ENCODE measurements at places on chromosomes 6 and 20.

DNA sequence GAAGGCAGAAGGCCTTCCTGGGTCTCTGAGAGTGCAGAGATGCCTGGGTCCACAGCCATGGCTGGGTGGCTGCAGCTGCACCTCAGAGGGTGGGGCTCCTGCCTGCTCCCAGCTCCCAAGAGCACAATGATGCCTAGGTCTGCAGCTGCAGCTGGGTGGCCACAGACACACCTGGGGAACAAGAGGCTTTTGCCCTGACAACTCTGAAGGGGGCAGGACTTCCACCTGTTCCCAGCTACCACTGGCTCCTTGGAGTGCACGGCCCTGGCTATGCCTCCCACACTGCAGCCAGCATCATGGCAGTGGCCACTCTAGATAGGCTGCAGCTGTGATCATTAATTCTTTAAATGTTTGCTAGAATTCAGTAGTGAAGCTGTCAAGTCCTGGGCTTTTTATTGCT, 511.3 kb downstream of the ADGRB3 start:
- no peak for DNase-seq

DNA sequence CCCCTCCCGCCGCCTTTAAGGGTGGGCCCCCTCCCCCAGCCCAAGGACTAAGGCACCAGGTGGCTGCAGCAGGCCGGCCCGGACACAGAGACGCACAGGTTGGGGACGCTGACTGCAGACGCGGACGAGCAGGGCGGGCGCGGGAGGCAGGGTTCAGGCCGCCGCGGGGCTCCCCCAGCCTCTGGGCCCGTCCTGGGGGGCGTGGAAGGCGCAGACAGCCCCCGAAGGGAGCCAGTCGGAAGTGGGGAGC, 9.3 kb downstream of the DUSP15 start:
- no peak for DNase-seq

- DNase-seq: no peak
These were observed 81.6 kb downstream of the OLIG3 start for GRCh38 chr6:137412562-137412961.

DNA sequence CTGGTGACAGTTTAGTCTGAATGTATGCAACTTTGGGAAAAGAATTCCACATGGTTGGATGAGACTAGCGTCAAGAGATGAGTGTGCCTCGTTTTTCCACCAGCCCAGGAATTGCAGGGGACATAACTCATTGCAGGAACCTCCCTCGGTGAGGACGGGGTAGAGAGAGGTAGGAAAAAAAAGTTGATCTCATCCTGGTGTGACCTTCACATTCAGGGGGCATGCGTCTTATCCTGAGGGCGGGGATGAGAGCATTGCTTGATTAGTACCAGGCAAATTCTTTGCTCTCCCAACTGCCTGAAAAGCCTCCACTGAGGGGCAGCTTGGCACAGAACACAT, 11.8 kb downstream of the TLDC2 start:
- DNase-seq: no peak

DNA sequence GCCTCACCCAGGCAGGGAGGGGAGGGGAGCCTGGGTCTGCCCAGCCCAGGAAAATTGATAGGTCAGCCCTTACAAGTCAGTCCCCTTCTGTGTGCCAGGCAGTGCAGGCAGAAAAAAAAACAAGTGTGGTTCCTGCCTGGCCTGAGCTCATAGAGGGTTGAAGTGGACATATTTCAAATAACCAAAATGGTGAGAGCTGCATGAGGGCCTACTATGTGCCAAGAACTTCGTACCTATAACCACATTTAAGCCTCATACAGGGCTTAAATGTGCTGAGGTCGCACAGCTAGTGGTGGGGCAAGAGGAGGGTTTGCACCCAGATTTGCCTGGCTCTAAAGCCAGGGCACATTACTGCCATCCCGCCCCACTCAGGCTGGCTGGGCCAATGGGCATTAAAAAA, 6.9 kb upstream of the NOL4L start:
- no peak for DNase-seq

DNA sequence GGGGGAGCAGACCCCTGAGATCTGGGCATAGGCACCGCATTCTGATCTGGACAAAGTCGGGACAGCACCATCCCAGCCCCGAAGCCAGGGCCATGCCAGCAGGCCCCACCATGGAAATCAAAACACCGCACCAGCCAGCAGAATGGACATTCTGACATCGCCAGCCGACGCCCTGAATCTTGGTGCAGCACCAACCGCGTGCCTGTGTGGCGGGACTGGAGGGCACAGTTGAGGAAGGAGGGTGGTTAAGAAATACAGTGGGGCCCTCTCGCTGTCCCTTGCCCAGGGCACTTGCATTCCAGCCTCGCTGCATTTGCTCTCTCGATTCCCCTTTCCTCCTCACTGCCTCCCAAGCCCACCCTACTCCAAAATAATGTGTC, 2.0 kb downstream of the NNAT start:
- DNase-seq: no peak

DNA sequence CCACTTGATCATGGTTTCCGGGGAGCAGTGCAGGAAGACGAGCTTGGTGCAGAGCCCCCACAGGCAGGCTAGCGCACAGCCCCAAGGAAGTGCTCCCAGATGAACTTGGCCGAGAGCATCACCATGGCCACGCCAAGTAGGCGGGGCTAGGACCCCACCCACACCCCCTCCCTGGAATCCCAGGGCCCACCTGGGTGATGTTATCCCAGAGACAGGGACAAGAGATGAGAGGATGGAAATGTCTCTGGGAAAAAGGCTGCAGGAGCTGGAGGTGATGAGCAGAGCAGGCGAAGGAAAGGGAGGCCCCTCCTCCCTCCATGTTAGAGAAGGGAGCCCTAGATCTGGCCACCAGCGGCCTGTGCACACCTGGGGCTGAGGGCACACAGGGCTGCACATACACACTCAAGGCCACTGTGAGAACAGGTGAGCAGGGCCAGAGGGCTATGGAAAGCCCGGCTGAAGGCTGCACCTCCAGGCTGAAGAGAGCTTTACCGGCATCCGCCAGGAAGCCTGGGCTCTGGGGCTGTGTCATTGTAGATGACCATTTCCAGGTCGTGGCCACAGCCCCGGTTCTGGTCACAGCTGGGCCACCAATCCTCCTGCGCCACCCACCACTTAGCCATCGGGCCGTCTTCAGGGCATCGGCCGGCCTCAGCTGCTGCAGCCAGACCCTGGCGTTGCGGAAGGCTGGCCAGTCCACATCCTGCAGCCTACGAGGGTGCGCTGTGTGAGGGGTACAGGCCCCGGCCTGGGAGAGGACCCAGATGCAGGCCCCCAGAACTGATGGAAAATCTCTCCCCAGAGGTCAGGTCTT, 24.9 kb downstream of the NPEPL1 start:
- no peak for DNase-seq

GRCh38 chr6:85015396-85015990, 251.1 kb upstream of the TBX18 start:
- DNase-seq: peak; percentile 14

GRCh38 chr6:147950623-147950987, 392.0 kb upstream of the SASH1 start:
- DNase-seq: no peak

GRCh38 chr20:46255440-46256104, 52.7 kb downstream of the CDH22 start:
- no peak for DNase-seq

DNA sequence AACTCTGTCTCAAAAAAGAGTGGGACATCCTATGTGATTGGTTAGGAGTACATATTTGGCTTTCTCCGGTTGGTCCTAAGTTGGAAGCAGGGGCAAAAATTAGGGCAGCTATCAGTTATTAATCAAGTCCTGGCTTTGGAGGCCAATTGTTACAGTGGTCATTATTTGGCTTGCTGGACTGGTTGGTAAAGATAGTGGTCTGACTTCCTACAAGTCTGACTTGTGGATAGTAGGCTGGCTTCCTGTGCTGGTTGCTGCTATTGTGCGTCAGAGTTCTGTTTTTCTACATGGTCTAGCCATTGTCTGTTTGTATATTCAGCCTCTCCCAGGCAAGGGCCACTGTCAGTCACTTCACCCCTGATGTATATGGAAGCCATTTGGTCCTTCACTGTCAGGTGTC, 7.0 kb downstream of the ACOT8 start:
- no peak for DNase-seq

- DNase-seq: no peak
These were observed 123.0 kb downstream of the JARID2 start for GRCh38 chr6:15368873-15369272.

GRCh38 chr20:58763076-58763475, 70.5 kb downstream of the NPEPL1 start:
- DNase-seq: no peak

DNA sequence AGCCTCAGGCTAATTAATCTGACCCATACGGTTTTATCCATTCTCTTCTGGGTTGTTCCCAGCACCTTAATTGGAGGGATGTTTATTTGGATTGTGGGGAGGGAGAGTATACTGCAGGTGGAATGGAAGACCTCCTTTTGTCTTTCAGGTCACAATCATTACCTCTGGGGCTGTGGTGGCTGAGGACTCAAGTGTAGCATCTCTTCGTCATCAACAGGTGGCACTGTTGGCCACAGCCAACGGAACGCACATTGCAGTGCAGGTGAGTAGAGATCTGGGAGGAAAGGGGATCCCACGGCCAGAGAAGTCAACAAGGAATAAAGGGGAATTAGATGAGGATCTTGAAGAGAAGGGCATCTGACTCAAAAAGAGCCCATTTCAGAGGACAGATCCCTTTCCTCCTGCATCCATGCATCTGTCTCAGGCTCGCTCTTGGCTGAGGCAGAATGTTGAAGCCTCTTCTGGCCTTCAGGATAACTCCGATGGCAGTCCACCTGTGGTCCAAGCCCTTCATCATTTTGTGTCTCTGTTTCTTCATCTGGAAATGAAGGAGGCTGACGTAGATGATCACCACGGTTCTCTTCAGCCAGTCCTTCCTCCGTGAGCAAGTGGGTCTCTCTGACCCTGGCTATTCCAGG, 3.2 kb upstream of the DEF6 start:
- DNase-seq: no peak

GRCh38 chr6:119027465-119027864, 51.0 kb downstream of the FAM184A start:
- DNase-seq: no peak

DNA sequence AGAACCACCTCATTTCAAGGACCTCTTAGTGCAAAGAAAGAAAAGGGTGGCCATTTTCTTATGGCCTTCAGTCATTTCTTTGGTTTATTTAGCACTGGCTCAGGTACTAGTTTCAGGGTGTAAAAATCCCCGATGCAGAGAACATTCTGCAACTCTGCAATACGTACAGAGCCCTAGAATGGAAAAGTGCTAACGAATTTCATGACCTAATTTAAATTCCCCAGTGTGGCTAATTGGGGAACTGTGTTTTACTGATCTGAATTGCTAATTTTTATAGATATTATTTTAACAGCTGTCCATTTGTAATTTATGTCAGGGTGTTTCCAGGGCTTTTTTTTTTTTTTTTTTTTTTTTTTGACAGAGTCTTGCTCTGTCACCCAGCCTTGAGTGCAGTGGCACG, 160.7 kb downstream of the UST start:
- DNase-seq: no peak

- no peak for DNase-seq
These were observed 87.6 kb upstream of the RSPO3 start for GRCh38 chr6:127030836-127031235.

DNA sequence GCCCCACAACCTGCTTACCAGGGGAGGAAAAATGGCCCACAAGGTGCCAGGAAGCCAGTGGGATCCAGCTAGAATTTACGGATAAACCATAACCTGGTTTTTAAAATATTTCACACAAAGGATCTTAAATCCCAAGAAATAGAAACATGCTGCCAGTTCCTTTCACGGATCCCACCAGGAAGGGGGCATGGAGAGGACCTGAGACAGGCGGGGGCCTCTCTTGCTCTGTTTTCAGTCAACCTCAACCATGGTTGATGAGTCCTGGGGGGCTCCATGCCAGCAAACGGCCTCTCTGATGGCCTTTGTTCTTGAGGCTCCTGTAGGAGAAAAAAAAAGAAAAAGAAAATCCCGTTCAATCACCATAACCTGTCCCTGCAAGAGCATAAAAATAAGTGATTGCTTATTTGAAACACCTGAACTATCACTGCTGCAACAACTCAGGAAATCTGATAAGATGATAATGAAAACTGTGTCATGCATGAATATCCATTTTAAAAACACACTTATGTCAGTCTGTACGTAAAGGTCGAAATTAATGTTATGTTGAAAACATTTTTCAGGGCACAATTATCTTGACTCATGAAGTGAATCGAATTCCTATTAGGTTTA, 125.8 kb upstream of the CST7 start:
- no peak for DNase-seq

GRCh38 chr6:152701081-152701862, 3.6 kb downstream of the MYCT1 start:
- no peak for DNase-seq

DNA sequence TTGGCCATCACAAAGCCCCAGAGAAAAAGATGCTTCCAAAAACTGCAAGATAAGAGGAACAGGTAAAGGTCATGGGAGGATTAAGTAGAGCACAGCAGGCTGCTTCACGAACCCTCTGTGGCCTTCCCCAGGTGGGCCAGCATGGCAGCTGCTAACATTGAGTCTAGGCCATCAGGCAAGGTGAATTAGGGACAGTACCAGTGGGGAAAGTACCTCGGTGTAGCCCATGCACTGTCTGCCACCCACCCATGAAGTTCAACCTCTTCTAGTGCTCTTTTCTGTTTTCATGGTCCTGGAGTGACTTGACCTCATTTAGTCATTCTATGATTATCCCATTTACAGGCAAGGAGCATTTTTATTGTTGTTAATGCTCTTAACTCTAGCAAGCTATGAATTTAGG, 108.6 kb upstream of the DUSP22 start:
- DNase-seq: no peak

- no peak for DNase-seq
These were observed 39.7 kb downstream of the THBS2 start for GRCh38 chr6:169213814-169214520.

- no peak for DNase-seq
These were observed 10.7 kb upstream of the RAET1L start for GRCh38 chr6:150036081-150036480.

DNA sequence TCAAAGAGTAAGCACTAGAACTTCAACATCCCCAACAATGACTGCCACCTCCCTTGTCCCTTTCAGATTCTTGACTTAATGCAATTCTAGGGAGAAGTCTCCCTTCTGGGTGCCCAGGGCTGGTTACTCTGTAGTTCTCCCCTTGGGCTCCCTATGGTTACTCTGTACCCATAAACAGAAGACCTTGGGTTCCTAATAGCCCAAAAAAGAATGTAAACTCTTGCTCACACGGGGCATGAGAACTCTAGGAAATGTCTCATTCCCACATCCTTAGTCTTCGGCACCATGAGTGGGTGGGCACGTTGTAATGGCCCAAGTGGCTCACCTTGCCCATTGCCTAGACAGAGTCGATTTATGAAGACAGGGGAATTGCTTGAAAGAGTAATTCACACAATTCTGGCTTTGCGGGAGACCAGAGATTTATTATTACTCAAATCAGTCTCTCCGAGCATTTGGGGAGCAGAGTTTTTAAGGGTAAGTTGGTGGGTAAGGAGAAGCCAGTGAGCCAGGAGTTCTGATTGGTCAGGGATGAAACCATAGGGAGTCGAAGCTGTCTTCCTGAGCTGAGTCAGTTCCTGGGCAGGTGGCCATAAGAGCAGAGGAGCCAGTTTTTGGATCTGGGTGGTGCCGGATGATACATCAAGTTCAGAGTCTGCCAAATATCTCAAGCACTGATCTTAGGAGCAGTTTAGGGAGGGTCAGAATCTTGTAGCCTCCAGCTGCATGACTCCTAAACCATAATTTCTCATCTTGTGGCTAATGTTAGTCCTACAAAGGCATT, 61.2 kb upstream of the SIRPG start:
- DNase-seq: no peak

Data from CMK (cell line).